ENCODE measurements at places on chromosomes 3 and 15. TPM values are rescaled to one million over a fixed set of nuclear protein-coding genes. Genes with fewer than 3 reads are reported as not detected.

The EPB42 gene
- total RNA-seq = 0.24 TPM

The PLSCR5 gene
- 0.60 TPM for total RNA-seq

The MESP2 gene
- total RNA-seq = 1.2 TPM

The OR5K2 gene
- not detected for total RNA-seq

DNA sequence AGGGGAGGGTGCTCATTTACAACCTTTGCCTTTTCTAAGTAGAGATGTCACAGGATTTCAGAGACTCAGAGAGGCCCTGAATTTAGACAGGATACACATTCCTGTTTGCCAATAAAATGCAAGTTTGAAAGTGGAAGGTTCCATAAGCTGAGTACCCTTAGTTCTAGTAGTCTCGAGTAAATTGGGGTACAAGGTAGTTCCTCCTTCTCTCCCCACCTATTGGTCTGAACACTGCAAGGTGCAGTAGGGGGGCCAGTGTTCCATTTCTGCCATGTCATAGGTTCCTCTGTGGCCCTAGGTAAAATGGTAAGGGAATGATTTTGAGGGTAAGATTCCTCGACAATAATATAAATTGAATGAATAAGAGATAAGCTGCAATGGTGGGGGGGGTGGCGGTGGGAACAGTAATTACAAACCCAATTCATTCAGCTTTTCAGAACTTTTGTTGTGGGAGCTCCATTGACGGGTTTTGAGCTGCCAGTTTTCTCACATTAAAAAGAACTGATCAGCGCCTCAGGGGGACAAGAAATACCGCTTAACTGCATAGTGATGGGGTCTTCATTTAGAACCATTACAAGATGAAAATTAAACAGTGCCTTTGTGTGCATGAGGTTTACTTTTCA lies 5.9 kb downstream of the SOX2 start:
- no peak for DNase-seq

DNA sequence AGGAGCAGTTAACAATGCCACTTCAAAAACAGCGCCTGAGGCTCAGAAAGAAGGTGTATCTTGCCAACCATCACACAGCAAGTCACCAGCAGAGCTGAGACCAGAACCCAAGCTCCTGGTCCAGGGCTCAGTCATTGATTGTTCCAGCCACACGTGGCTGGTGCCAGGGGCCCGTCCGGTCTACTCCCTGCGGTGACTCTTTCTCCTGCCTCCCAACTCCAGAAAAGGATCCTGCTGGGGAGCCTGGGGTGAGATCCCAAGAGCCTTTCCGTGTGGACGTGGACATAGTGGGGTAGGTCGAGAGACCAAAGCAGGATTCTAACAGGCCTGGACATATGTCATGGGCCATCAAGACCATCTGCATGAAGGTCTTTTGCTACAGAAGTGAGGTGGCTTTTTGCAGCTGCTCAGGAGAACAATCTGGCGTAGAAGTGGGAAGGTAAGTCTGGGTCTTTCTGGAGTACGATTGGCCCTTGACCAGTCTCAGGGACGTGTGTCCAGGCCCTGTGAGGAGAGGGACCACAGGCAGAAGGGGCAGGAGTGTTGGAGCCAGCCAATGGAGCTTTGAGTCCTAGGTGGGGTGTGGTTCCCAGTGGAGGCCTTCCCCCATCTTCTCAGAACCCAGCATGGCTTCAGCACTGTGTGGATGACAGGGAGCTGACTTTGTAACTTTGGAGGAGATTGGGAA lies 105.4 kb downstream of the HMG20A start:
- no peak for DNase-seq

The ITGB5 gene
- 109 TPM for total RNA-seq

- no peak for DNase-seq
Observed at GRCh38 chr3:177336873-177337450, 139.7 kb upstream of the TBL1XR1 start.

The SUSD5 gene
- 2.3 TPM for total RNA-seq

- no peak for DNase-seq
Observed at GRCh38 chr3:192299921-192300320, 427.4 kb downstream of the FGF12 start.

- no peak for DNase-seq
Observed at GRCh38 chr3:13088028-13089006, 15.1 kb upstream of the IQSEC1 start.

GRCh38 chr3:174295306-174296092 lies 563.6 kb upstream of the NAALADL2 start:
- no peak for DNase-seq

The LMAN1L gene
- total RNA-seq = not detected

GRCh38 chr15:67446449-67446848 lies 74.5 kb upstream of the C15orf61 start:
- no peak for DNase-seq

DNA sequence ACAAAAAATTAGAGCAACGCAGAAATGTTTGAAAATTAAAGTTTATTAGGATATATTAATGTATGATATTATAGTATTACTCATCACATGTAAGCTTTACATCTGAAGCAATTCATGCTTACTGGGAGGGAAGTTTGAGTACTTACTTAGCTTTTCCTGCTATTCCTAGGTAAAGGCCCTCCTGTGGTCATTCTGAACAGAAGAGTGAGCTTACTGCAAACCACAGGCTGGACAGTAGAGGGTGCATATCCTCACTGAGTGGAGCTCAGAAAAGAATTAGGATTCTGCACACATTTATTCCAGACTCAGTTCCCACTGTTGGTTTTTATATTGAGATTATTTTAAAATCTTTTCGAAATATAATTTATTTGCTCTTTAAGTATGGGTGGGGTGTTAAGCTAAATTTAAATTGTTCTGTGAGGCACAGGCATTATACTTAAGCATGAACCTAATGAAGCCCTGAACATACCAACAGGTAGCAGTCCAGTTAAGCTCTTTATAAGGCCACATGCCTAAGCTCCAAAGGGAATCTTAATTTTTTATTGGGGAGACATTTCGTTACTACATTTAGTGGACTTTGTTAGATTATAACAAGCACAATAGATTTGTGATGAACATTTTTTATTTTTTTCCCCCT lies 10.2 kb downstream of the MRPS22 start:
- peak; percentile 77 for DNase-seq

- no peak for DNase-seq
Observed at GRCh38 chr15:68027388-68027787, 26.7 kb upstream of the PIAS1 start.

GRCh38 chr15:74322558-74323180 lies 44.8 kb downstream of the CYP11A1 start:
- DNase-seq = peak; percentile 84

DNA sequence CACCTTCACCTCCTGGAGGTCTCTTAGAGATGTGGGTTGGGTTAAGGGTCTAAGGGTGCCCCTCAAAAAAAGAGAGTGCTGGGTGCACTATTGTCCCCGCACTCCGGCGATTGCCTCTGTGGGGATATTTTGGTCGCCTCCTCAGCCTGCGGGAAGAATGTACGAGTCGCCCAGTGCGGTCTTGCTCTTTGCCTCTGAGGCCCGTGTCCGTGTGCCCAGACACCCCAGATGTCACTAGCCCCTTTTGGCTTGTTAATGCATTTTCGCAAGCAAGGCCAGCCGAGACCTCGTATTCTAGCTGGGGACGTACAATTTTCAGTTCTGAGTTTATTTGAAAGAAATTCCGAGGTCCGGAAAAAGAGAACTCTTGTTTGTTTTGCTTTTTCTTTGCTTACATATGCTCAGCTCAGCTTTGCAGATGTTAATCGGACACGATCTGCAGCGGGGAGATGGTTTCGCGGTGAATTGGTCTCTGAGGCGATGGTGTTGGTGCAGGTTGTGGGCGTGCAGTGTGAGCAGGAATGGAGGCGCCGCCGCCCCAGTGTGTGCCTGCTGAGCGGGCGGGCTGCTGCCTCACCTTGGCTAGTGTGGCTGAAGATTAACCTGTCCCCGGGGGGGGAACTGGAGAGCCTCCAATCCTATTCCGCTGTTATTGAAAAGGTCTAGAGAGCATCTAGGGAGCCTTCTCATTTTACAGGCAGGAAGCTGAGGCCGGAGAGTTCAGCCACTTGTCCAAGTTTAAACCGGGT lies 1.4 kb downstream of the ST6GAL1 start:
- peak; percentile 79 for DNase-seq

The PARP15 gene
- total RNA-seq = 0.32 TPM

DNA sequence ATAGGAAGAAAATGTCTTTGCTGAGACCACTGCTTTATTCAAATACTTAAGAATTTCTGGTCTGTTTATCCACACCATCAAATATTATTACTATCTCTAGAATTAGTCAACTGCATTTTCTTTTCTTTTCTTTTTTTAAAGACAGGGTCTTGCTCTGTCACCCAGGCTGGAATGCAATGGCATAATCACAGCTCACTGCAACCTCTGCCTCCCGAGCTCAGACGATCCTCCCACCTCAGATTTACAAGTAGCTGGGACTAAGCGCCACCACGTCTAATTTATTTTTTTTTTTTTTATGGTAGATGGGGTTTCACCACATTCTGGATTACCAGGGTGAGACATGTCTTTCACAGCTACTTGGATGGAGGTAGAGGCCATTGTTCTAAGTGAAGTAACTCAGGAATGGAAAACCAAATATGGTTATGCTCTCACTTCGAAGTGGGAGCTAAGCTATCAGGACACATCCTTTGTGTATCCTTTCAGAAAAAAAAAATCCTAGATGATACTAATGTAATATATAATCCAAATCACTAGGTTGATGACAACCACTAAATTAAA lies 52.8 kb downstream of the STAG1 start:
- DNase-seq = no peak

DNA sequence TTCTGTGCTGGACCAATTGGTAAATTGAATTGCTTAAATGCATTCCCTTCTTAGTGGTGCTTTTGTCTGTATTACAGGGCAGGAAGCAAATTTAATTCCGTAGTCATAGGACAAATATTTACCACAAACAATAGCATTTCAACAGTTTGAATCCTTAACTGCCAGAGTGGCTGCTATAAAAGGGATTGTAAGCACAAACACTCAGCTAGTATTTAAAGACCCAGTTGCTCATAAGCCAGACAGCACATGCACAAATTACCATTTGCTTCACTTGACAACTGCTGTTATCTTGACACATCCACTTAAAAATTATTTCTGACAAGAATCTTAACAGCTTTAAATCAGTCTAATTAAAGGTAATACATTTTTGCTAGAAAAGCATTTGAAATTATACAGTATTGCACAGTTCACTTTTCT lies 490.2 kb upstream of the ADAMTS9 start:
- no peak for DNase-seq

The TRH gene
- total RNA-seq = not detected

DNA sequence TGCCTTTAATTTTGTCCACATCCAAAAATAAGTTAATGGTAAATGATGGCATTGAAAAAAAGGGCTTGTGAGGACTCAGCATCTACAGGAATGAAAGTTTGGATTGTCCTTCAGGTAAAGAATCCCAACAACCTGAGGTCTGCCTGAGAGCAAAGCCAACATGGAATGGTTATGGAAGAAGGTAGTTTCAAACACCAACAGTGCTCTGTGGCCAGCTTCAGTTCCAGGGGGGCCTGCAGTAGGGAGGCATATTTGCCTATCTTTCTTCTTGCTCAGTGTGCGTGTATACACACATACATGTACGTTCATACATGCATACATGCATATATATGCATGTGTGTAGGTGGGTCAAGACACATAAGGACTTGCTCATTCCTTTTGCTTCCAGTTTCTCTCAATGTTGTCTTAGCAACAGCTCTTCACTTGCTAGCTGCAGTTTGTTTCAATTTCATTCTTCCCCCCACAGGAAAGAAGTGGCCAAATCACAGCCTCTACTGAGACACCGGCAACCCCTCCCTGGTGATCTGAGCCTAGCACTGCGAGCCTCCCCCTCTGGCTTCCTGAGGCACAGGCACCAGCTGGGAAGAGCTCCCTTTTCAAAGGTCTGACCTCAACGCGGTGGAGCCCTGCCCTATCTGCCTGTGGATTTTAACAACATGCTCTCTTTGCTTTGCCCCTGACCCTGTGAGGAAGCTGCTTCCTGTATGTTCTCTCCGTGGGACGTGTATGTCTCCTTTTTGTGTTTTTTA lies 146.2 kb downstream of the KLF13 start:
- DNase-seq = no peak

The NDUFB4 gene
- 101 TPM for total RNA-seq

The ZMAT3 gene
- 24.0 TPM for total RNA-seq

DNA sequence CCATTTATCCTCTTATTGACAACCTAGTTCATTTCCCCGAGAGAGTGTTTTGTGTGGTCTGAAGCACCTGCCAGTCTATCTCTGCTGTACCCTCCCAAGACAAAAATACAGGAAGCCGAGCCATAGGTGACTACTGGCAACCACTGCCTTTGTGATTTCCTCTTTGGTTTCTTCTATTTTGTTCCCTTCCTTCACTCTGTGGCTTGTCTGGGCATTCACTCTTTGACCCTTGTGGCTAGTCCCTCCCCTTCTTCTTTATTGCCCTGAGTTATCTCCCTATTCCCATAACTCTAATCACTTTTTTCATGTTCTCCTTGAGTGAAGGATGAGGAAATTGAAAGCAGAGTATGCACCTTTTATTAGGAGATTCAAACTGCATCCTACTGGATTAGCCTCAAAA lies at the start of gene ADGRG7:
ADGRG7 (plus strand) TSS at position 297 of the 400 bp plus-strand sequence. CDS start 256 bp downstream, outside the sequence.
- no peak for DNase-seq

The CACNA2D2 gene
- 0.87 TPM for total RNA-seq

- no peak for DNase-seq
Observed at GRCh38 chr3:50630877-50631276, 13.9 kb downstream of the MAPKAPK3 start.

DNA sequence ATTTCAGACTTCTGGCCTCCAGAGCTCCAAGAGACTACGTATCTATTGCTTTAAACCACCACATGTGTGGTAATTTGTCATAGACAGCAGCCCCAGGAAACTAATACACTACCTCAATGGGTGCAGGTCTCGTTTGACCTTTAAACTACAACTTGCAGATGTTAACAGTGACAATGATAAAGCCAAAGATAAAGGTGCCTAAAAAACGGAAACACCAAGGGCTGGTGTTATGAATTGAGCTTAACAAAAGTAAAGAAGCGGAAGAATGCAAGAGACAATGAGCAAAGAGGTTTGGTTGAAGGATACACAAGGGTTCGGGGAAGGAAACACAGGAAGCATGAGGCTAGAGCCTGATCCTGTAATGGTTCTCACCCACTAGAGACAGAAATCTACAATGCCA lies 50.8 kb downstream of the RFTN1 start:
- DNase-seq = no peak

GRCh38 chr3:42308651-42309050 lies 42.7 kb upstream of the CCK start:
- no peak for DNase-seq

DNA sequence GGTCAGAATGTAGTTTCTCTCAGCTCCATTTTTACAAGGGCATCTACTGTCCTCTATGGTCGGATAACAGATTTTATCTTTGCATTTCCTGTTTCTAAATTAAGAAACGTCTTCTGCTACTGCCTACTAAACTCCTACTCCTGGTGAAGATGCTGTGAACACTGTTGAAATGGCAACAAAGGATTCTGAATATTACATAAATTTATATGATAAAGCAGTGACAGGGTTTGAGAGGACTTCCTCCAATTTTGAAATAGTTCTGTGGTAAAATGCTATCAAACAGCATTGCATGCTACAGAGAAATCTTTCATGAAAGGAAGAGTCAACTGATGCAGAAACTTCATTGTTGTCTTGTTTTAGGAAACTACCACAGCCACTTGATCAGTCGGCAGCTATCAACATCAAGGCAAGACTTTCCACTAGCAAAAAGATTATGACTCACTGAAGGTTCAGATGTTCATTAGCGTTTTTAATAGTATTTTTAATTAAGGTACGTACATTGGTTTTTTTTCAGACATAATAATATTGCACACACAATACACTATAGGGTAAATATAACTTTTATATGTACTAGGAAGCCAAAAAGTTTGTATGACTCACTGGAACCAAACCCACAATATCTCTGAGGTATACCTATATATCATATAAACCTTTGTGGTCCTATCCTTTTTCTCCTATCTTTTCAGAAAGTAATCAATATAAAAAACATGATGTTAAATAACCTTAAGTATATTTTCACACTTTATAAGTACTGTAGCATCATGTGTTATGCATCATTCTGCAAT lies 156.1 kb downstream of the STAG1 start:
- DNase-seq = no peak
